ENCODE measurements at places on chromosomes 5 and 9.
A peak's percentile ranks its signal among the peaks of the same experiment; 100 is the strongest.

DNA sequence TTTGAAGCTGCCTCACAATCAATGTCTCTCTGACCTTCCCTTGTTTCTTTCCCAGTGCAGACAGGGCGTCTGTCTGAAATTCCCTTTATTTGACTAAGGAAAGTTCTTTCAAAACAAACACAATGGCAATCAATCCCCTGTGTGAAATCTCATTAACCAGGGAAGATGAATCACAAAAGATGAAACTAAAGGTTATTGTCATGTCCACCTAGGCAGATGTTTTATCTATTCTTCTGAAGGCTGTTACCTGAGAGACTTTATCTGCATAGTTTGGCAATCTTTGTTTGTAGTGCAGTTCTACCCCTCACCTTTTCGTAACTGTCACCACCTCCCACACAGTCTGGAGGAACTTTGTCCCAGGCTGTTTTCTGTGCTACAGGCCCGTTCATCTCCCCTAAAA is 217.5 kb upstream of the RIOK2 start:
- DNase-seq, result no peak

DNA sequence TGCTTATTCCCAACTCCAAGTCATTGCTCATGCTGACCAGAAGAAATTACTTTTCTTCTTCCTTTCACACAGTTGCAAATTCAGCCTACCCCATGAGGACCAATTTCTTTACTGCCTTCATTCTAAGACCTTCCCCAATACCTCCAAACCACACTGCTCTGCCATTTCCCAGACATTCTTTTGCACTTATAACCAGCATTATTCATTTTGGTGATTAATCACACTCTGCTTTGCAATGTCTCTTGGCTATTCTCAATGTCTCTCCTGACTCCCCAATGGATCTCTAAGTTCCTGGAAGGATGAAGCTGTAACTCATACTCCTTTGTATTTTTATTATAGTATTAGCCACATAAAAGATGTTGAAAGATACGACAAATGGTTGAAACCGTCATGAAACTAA is 105.7 kb upstream of the RANBP3L start:
- no peak for DNase-seq

DNA sequence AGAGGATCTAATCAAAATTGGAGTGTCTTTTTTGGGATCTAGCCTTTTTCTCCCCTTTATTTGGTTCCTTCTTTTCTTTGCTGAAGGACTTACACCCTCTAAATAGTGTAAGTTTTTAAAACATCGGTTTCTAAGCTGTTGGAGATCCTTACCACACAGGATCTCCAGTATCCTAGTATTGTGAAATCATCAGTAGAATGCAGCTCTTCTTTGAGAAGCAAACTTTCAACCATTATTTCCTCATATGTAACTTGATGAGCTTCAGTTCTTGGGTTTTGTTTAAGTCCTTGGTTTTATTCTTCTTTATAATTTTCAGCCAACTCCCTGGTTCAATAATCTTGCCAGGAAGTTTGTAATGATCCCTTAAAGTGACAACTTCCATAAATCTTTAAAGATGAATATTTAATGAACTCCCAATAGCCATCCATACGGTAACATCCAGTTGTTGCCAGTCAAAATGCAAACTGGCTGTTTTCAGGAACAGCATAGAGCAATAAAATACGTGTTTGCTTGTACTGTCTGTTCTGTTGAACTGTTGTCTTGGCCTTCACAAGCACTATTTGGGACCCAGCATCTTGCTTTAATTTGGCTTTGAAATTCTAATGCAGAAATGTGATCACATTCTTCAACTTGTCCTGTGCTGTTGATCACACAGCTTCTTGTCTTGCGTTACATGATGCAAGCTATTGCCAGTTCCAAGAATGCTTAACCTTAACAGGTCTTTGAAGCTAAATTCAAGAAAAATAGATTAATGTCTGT is 34.8 kb upstream of the TTC23L start:
- DNase-seq, result no peak

- peak; percentile 95 for DNase-seq
Measured at GRCh38 chr9:14320271-14321181, 6.6 kb upstream of the NFIB start.

GRCh38 chr9:134026581-134026980 is 1.3 kb downstream of the BRD3OS start:
- no peak for DNase-seq

DNA sequence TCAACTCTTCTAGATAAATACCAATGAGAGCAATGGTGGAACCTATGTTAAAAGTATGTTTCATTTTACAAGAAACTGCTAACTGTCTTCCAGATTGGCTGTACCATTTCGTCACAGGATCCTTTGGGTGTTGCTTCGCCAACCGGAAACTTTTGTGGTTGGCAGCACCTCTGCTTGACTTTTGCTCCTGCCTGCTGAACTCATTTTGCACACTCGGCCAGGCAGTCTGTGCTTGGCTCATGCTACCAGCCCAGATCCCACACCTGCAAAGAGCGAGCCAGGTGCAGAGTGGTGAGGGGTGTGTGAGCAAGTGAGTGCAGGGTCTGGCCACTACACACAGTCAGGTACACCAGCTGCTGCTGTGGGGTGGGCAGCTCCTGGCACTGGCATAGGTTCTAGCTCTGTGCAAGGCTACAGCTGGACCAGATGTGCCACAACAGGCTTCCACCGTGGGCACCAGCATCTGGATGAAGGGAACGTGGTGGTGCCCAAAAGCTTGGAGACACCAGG is 422.3 kb downstream of the PRR16 start:
- no peak for DNase-seq

DNA sequence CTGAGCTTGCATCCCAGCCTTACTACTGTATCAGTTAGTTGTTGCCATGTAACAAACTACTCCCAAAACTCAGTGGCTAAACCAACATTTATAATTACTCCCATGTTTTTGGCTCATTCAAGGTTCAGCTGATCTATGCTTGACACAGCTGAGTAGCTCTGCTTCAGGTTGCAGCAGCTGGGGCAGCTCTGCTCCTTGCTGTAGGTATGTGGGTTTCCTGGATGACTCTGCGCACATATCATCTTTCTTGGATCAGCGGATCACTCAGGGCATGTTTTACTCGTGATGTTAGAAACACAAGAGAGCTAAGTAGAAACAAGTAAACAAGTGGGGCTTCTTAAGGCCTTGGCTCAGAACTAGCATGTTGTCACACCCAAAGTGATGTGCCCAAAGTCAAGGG is 15.1 kb downstream of the TEK start:
- no peak for DNase-seq

DNA sequence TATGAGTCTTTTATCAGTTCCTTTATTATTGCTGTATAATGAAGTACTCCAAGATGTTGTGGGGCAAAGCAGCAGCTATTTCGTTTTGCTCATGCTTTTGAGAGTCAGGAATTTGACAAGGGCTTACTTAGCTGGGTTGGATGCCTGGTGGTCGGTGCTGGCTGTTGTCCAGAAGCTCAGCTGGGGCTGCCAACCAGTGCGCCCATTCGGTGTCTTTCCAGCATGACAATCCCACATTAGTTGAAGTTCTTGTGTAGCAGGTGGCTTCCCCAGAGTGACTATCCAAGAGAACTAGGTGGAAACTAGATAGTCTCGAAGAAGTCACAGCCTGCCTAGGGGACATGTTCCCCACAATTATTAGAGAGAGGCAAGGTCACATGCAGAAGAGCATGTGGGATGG is 3.4 kb upstream of the FLT4 start:
- DNase-seq, result no peak

DNA sequence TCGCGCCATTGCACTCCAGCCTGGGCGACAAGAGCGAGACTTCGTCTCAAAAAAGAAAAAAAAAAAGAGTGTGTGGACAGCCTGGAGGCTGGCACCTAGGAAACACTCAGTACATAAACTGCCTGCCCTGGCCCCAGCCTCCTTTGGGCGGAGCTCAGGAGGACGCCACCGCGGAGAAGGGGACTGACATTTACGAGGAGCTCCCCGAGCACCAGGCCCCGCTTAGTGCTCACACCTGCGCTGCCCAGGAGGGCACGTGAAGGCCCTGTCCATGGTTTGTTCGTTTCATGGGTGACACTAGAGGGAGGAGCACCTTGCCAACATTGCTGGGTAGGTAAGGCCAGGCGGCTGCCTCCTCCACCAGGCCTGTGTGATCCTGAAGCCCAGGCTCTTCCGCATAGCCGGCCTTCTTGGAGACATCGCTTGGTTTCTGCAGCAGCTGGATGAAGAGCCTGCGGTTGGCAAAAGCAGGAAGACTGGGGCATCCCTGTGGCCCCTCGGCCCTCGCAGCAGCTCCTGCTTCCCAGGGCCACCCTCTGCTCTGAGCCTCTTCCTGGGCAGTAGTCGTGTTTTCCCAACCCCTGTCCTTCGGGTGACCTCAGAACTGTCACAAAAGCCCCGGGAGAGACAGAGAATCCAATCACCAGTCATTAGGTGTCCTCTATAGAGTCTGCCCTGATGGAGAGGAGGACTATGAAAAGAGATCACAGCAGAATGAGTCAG is 26.2 kb upstream of the LAMC3 start:
- DNase-seq, result no peak

GRCh38 chr5:4228708-4229107 is 633.1 kb downstream of the IRX1 start:
- no peak for DNase-seq

GRCh38 chr5:147855774-147856069 is 22.8 kb upstream of the SCGB3A2 start:
- DNase-seq, result no peak

GRCh38 chr9:75109210-75109839 is 21.0 kb downstream of the OSTF1 start:
- DNase-seq, result no peak

DNA sequence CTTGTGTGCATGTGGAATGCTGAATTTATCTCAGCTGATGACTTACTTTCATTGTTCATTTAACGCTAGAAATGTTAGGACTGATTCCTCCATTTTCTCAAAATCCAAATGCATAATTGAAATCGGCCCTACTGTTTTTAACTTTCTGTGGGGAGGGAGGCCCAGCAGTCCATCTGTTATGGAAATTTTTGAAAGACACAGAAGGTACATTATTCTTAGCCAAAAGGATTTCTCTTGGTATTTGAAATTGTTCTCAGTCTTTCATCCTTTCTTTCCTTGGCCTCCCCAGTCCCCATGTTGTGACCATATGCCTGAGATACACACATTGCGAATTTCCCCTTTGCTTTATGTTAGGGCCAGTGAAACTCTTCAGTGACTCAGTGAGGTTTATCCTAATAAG is 549.9 kb downstream of the IRX1 start:
- no peak for DNase-seq

GRCh38 chr9:120683150-120683549 is 31.1 kb downstream of the MEGF9 start:
- DNase-seq, result no peak

- no peak for DNase-seq
Measured at GRCh38 chr5:62727861-62728260, 149.2 kb downstream of the LRRC70 start.

DNA sequence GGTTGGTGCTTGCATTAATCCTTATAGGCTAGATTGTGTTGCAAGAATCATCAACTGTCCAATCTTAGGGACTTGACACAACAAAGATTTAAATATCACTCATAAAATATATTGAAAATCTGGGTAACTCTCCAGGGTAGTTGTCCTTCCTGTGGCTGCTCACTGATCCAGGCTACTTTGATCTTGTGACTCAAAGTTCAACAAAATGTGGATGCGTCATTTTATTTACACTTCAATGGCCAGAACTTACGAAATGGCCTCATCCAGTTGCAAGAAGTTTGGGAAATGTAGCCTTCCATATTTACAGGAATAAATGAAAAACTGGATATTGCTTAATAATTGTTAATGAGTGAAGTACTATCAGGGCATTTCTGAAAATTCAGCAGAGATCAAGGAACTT is 235.5 kb upstream of the ACTBL2 start:
- DNase-seq, result no peak

- no peak for DNase-seq
Measured at GRCh38 chr9:21324047-21324446, 11.2 kb downstream of the KLHL9 start.

GRCh38 chr5:149267241-149267973 is 4.3 kb upstream of the AFAP1L1 start:
- no peak for DNase-seq

DNA sequence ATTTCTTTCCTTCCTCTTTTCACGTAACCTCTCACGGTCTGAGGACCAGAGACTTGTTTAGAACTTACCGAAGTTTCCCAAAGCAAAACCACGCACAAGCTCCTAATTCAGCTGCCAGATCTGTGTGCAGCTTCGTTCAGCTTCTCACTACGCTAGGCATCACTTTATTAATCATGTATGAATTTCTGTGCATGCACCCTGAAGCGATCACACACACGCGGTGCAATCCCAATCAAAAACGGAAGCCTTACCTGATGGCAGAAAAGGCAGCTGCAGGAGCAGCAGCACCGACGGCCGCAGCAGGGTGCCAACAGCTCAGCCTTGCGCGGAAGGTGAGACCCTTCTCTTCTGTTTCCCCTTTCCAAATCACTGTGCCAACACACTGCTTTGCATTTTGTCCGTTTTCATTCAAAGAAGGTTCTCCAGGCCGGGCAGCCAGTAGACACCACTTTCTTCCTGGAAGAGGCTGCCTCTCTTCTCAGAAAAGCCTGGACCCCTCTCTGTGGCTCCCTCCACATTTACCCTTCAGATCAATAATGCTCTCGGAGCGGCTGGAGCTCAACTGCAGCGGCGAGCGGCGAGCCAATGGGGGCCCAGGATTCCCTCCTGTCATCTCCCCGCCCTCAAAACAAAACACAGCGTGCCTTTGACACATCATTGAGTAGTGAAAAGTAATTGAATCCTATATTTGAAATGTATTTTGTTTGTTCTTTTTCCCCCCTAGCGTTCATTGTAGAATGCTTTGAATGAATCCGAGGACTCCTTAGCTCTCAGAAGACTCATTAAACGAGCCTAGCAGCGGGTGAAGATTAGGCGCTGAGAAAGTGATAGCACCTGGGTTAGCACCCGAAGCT is at the start of gene CDH12:
TSS of gene CDH12 (minus strand) at position 538 of the 854 bp plus-strand sequence.
- no peak for DNase-seq

DNA sequence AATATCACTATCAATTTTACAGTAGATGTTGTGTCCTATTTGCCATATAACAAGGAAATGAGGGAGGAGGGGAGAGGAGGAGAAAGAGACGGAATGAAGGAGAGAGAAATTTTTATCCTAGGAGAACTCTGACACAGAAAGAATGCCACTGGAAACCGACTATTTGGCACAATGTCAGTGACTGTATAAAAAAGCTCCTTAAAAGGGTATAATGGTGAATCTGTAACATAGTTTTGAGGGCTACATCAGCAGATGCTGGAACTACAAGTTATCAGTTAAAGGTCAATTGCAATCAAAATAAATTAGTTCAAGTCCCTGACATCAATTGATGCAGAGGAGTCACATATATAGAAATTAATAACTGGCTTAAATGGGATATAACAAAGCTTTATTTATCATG is 5.7 kb downstream of the EDIL3 start:
- DNase-seq, result peak; percentile 75

DNA sequence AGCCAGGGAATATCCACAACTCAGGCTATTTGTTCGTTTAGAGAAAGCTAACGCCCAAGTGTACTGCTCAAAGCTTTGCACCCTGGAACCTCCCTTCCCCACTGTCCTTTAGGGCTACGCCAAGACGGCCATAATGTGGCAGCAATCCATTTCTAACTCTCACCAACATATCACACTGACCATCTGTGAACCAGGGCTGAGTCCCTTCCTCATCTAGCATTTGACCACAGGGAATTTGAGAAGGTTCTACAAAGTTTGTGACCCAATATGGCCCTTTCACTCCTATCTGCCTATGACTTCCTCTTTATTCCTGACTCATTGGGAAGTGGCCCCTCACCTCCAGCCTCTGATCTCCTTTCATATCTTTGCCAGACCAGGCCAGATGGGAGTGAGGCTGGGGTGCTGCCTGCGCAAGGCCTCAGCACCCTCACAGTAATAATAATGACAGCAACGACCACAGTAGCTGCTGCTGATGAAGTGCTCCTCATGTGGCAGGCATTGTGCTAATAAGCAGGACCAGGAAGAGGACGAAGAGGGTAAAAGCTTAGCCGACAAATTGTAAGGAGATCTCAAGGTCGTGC is 9.3 kb upstream of the ARAP3 start:
- no peak for DNase-seq

All from fibroblast of skin of left biceps (primary cell).